ENCODE measurements at places on chromosomes 16 and 17. TPM values are rescaled to one million over a fixed set of nuclear protein-coding genes. Genes with fewer than 3 reads are reported as not detected.

Gene AIPL1
- total RNA-seq, result not detected

DNA sequence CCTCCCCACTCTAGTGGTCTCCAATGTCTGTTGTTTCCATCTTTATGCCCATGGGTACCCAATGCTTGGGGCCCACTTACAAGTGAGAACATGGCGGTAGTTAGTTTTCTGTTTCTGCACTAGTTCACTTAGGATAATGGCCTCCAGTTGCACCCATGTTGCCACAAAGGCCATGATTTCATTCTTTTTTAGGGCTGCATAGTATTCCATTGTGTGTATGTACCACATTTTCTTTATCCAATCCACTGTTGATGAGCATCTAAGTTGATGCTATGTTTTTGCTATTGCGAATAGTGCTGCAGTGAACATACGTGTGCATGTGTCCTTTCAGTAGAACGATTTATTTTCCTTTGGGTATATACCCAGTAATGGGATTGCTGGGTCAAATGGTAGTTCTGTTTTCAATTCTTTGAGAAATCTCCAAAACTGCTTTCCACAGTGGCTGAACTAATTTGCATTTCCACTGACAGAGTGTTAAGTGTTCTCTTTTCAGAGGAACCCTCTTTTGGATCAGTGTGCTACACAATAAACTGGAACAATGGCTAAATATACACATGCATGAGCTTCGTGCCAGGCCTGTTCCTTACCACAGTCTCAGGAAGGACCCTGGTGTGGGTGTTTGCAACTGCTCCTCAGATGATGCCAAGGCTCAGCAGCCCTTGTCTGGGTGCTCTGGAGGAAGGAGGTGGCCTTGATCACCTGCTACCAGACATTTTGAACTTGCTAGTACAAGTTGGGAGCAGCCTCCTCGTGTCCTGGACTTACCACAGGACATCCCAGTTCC, 34.4 kb downstream of the KNOP1 start:
- DNase-seq, result no peak

GRCh38 chr17:74779948-74780400, 3.8 kb upstream of the NAT9 start:
- no peak for DNase-seq

DNA sequence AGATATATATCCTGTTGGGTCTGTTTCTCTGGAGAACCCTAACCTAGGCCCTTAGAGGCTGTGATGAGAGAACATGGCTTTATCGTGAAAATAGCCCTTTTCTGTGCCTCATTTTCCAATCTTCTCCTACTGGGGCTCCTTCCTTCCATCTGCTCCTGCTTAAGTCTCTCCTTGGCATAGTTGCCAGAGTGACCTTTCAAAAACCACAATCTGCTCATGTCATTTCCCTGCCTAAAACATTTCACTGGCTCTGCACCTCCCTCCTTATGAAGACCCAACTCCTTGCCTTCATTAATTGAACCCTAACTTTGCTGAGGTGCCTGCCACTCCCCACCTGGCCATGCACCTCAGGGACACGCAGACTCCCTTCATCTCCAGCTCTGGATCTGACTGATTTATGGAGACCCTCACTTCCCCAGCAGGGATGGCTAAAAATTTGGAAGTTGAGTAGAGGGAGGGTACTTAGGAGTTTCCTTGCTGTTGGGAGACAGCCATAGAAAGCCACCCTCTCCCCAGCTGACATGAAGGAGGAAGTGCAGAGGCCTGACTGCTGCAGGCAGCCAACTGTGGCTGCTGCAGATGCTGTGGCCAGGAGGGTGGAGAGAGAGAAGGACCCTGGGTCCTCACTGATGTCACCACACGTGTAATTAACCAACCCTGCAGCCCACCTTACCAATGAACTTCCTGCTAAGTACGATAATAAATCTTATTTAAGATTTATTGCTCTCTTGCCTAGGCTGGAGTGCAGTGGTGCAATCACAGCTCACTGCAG, 6.3 kb upstream of the GGA2 start:
- no peak for DNase-seq

- peak; percentile 52 for DNase-seq
Measured at GRCh38 chr16:1707193-1707790, 1.3 kb downstream of the MAPK8IP3 start.

DNA sequence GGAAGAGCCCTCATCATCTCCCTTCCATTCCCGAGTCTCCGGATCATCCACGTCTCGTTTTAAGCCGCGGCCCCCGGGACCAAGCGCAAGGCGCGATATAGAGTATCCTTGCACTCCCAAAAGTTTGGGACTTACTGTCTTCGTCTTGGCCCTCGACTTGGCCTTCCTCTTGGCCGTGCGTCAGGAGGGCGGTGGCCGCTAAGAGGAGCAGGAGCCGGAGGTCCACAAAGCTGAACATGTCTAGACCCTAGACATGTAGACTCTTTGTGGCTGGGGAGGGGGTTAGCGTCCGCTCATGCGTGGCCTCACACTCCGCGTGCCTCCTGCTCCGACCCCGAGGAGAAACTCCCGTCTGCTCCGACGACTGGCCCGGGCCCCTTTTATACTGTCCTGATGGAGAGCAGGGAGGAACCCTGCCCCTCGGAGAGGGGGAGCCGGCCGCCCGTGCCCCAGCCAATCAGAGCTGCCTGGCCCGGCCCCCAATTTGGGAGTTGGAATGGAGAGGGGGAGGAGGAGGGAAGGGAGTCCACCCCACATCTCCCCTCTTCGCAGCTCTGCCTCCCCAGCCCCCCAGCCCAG, at the start of gene COL1A1:
Gene COL1A1, minus strand, starts transcription at position 356 of the 579 bp plus-strand sequence. Its CDS starts 118 bp downstream, at position 238.
- DNase-seq, result peak; percentile 73

All from astrocyte (in vitro differentiated cells and primary cell).